ENCODE measurements at places on chromosomes 3 and 15.

DNA sequence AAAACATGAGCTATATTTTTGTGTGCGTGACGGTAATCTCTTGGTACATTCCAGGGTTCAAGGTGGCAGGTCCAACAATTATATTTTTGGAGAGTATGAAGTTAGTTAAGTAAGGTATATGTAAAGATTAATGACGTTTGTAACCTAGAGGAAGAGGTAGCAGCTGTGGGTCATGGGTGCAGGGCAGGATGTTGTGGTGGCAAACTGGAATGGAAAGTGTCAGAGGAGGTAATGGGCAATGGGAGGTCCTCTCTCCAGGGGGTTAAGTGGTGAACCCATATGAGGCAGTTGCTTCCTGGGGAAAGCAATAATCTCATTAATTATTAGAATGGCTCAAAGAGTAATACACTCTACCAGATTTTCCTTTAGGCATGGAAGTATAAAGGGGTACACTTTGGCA lies 1.0 kb upstream of the CD200R1L start:
- peak; percentile 67 for DNase-seq

GRCh38 chr3:48215876-48216275 lies 7.4 kb upstream of the CAMP start:
- DNase-seq: no peak

DNA sequence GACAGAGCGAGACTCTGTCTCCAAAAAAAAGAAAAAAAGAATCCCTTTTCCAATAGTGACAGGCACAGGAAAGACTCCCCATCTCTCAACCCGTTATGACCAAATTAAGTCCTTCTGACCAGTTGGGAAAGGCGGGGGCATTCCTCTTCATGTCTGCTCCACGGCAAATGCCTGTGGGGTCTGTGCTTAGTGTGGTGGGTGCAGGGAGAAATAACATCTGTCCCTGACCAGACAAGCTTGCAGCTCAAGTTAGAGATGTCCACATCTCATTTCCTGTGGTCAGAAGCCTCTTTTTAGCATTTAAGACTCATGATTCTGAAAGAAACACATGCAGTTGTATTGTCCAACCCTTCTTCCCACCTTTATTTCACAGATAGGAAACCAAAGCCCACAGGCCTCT lies 16.2 kb downstream of the PLA1A start:
- DNase-seq: no peak

DNA sequence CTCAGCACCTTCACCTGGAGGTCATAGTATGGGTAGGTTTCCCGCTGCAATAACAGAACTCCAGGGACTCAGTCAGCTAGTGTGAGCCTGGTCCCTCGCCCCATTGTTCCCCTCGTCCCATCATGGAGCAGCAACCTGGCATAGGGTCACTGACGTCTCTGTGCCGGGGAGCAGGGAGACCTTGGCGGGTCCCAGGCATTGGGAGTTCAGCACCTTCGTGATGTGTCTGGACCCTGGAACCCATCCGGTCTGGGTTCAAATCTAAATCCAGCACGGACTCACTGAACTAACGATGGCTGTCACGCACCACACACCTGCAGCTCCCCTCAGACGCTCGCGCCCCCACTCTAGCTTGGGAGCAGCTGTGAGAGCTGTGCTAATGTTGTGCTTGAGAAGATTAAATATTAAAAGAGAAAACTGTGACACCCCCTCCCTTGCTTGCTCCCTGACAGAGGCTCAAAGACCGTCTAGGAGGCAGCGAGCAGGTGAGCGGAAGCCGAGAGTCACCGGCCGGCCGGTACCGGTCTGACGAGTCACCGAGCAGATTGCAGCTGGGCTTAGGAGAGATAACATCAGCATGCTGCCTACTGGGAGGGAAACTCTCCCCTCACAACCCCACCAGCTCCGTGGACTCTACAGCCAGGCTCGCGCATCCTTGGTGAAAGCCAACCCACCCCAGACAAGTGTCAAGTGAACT lies 742 bp downstream of the PLA2G4F start:
- DNase-seq: no peak

- no peak for DNase-seq
Measured at GRCh38 chr3:69967156-69967555, 32.4 kb upstream of the SAMMSON start.

DNA sequence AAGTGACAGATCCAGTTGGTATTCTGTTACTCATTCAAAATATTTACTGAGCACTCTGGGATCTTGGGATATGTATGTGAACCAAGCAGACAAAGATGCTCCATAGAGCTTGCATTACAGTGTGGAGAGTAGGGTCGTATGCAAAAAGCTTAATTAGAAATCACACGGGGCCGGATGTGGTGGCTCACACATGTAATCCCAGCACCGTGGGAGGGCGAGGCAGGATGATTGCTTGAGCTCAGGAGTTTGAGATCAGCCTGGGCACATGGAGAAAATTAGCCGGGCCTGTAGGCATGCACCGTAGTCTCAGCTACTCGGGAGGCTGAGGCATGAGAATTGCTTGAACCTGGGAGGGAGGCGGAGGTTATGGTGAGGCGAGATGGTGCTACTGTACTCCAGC lies 68.7 kb upstream of the MB21D2 start:
- DNase-seq: no peak

DNA sequence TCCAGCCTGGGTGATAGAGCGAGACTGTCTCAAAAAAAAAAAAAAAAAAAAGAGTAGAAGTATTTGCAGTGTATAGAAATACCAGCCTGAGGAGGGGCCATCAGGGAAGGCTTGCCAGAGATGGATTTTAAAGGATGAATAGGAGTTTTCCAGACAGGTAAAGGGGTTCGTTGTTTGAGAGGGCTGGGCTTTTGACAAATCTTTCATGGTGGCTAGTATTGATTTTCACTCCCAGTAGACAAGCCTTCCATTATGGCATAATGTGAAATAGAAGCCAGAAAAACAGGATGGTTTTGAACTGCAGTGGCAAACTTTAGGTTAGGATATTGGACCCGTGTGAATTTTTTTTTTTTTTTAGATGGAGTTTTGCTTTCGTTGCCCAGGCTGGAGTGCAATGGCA lies 3.6 kb downstream of the PTPN23 start:
- DNase-seq: no peak

DNA sequence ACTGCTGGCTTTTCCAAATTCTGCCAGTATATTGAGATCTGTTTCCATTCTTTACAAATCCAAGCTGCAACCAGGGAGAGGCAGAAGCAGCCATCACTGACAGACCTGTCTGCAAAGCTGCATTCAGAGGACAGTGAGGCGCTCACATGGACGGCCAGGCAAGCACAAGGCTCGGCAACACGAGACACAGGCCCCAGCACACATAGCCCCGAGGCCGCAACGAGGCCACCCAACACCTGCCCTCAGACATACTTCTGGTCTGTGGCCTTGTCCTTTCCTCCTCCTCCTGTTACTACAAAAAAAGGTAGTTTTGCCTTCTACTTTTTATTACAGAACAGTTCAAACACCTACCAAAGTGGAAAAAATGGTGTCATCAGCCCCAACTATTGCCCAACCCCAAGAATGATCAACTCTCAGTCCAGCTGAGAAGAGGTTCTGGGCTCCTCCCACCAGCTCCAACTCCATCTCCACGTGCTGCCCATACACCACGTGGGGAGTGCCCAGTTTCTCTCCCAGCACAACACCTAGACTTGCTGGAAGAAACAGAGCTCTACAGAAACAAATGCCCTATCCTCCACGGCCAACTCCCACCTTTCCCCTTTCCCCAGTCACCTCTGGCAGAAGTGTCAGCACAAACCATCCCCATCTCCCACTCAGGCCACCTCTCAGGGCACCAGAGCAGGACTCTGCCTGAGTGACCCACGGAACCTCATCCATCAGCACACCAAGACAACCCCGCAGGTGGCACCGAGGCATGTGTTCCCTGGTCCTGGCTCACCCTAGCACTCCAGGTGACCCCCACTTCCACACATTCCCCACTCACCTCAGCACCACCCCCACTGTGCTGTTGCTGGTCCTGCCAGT lies 7.4 kb downstream of the ZXDC start:
- DNase-seq: no peak

DNA sequence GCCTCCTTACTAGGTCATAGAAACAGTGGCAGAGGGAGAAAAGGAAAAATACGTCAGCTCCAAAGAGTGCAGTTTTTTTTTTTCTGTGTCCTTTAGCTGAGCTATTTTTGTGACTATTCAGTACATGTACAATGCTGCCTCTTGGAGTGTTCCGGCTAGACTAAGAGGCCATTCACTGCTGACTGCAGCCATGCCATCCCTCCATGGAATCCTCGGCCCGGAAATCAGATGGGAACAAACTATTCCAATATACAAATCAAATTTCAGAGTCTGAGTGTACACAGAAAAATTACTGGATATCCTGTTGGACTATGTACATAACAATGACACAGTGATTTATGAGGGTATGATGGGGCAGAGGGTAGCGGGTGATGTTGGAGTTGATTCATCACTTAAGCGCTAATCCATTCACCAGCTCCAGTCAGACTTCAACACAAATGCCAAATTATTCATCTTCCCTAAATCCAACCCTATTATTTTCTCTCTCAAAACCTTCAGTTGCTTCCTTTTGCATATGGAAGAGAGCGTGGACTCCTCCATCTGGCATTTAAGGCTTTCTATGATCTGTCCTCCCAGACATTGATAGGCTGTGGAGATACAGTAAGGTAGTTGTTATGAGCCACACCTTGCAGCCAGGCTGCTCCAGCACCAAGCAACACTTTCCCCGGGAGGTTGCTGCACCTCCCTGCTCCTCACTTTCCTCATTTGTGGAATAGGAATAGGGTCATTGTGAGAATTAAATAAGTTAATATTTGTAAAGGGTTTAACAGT lies 109.1 kb downstream of the LPP start:
- no peak for DNase-seq

- no peak for DNase-seq
Measured at GRCh38 chr3:44065311-44066094, 176.2 kb upstream of the TOPAZ1 start.

GRCh38 chr3:14586611-14587010 lies 46.5 kb upstream of the GRIP2 start:
- DNase-seq: no peak

- no peak for DNase-seq
Measured at GRCh38 chr3:111548756-111549155, 6.8 kb downstream of the CD96 start.

GRCh38 chr3:101151286-101151913 lies 158.2 kb upstream of the ABI3BP start:
- no peak for DNase-seq

DNA sequence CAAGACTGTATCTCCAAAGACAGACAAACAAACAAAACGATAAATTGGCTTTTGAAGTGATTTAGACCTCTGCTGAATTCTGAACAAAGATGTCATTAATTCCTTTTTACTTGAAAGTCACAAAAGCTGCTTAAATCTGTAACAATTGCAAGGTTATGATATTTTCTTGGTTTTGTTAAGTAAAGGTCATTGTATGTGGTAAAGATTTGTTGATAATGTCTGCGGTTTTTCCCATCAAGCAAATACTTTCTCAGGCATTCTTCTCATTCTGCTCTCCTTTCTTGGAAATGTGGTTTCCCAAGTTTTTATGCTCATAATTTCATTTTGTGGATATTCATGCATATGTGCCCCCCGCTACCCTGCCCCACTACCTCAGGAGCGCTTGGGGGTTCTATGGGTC lies 116.5 kb downstream of the SLMAP start:
- DNase-seq: no peak

GRCh38 chr15:39365161-39365560 lies 215.7 kb upstream of the THBS1 start:
- DNase-seq: no peak

DNA sequence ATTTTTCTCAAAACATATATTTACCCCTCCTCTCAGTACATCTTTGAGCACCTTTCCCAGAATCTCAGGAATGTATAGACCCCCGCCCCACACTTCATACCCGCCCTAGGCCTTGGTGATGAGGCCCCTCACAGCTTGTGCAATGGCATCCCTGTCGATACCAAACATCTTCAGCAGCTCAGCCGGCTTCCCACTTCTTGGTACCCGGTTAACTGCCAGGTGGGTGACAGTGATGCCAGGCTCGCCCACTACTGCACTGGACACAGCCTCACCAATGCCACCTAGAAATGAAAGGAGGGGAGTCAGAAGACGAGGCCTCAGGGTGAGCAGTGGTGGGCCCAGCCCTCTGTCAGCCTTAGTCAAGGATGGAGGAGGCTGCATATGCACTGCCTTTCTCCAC lies 30.2 kb downstream of the TKT start:
- no peak for DNase-seq

GRCh38 chr3:171834461-171834801 lies 8.7 kb upstream of the TMEM212 start:
- DNase-seq: no peak

- DNase-seq: no peak
Measured at GRCh38 chr3:157404381-157404780, 32.3 kb upstream of the PTX3 start.

- no peak for DNase-seq
Measured at GRCh38 chr15:81297603-81298575, 26.1 kb downstream of the STARD5 start.

DNA sequence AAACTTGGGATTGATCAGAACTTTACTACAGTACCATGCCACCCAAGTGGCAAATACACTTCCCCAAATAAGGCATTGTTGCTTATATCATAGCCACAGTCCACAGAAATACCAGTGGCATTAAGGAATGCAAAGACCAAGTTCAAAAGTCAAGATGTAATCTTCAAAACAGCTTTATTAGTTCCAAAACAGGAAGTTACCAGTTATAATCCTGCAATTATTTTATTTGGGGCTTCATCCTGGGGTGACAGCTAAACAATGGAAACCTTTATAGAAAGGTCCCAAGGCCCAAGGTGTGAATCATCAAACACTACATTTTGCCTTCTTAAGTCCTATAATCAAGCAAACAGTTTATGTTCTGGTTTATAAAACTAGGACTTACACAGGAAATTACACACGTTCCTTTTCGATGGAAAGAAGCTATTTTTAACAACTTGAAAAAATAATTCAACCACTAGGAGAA lies 30.3 kb upstream of the RNF7 start:
- DNase-seq: no peak

DNA sequence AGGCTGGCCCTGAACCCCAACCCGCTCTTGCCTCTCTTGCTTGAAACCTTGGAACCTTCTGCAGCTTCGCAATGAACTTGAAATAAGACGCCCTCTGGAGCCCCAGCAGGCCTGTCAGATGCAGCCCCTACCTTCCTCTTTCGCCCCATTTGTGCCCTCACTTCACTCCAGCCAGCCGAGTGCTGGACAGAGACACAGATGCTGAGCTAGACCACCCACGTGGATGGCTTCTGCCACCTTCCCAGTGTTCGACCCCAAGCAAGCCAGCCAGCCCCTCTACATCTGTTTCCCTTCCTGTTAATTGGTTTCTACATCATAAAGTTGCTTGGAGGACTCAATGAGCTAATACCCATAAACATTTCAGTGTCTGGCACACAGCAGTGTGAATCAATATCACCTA lies 23.8 kb upstream of the SNRPA1 start:
- no peak for DNase-seq
